Substantia nigra (tissue), 51 donors: ENCODE measurements at places on chromosomes 11 and 22.

DNA sequence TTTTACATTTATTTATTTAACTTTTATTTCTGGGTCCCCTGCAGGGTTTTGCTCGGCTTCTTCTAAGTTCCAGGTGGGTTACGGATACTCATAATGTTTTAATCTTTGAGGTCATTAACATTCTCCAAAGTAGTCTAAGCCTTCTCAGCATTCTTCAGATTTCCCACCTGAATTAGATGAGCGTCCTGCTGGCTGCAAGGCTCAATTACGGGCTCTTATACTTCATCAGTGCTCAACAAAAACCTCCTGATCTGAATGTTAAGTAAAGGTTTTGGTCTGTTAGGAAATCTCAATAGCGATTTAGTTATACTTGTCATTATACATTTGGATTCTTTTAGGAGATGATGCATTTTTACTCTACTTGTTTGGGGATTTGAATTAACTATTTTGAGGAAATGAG, 27.3 kb upstream of the NFRKB start:
- no peak for DNase-seq

GRCh38 chr22:47533961-47534803, 771.7 kb downstream of the TBC1D22A start:
- no peak for DNase-seq

DNA sequence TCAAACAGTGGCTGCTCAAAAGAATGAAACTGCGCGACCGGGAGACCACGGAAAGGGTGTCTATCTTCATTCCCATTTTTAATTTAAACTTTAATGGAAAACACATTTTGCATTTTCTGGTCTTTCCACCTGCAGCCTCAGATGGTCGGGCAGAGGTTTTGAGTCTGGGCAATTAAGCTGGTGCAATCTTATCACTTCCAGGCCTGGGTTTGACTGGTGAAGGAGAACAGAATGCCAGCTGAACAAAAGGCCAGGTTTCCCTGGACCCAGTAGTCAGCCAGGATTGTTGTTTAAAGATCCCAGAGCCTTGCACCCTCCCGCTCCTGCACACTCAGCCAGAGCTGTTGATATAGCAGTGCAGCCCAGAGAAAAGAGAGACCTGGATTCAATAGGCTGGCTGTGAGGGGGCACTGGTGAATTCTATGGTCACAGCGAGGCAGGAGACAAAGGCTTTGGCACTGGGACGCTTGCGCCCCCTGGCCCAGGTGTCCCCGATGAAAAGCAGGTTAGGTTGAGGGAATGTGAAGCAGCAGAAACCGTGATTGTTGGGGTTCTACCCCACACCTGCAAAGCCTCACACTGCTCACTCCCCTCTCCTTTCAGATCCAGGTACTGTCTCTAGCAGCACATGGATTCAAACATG, 83.6 kb downstream of the FLI1 start:
- no peak for DNase-seq

DNA sequence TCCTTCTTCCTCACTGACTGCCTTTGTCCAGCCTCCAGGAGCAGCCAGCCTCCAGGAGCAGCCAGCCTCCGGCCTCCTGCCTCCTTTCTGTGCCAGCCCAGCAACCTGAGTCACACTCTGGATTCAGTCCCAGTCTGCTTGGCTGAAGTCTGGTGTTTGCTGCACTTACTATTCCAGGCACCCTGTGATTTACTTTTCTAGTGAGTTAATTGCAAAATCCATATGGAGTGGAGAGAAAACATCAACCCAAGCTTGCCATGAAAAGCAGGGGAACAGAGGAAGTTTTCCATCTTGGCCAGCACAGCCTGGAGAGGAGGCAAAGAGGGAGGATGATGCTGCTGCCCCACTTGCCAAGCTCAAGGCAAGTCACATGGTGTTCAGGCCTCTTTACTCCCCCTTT, 400.5 kb downstream of the TENM4 start:
- no peak for DNase-seq

DNA sequence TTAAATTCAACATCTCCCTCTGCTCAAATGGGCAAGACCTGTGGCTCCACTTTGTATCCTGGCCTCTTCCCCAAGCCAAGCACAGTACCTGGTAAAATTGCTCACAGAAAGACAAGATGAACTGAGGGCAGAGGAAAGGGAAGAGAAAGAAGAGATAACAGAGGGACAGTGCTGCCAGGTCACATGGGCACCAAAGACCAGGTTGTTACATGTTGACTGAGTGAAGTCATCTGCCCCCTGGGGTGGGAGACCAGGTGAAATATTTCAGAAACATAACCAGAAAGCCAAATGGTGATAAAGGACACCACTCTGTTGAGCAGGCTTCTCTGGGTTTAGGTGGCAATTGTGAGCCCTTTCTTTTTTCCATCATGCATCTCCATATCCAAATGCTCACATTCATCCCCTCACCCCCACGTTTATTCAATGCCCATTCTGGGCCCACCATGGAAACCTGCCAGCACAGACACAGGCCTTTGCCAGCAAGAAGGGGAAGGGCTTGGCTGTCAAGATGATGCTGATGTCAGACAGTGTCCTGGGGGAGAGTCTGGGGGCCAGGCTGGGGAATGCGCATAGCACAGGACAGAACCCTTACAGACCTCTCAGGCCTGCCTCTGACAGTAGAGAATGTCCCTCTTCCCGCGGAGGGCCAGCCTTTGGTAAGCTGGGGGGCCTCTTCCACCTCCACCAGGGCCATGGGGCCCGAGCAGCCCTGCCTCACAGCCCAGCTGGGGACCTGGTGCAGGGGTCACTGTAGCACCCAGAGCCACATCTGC, 51.6 kb downstream of the DGCR2 start:
- no peak for DNase-seq

DNA sequence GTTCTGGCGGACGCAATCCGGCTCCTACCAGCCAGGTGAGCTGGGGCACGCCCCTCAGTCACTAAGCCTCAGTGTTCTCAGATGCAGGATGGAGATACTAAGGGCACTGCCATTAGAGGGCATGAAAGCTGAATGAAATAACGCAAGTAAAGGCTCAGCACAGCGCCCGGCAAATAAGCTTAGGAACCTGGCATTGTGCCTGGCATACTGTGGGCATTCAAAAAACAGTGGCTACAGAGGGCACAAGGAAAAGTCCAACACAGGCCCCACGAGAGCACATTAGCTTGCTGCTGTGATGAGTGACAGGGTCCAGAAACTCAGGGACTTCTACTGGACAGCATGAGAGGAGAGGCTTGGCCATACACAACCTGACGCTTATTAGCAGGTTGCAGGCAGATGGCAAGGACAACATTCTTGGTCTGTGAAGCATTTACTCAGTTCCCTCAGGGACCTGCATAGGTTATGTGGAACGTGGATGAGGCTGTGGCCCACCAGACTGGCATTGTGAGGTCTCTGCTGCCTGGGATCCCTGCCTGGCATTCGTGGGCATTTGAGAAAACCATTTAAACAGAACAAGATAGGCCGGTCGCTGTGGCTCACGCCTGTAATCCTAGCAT, 12.2 kb downstream of the TXN2 start:
- DNase-seq, result no peak

GRCh38 chr11:44176546-44177213, 81.2 kb downstream of the EXT2 start:
- no peak for DNase-seq

DNA sequence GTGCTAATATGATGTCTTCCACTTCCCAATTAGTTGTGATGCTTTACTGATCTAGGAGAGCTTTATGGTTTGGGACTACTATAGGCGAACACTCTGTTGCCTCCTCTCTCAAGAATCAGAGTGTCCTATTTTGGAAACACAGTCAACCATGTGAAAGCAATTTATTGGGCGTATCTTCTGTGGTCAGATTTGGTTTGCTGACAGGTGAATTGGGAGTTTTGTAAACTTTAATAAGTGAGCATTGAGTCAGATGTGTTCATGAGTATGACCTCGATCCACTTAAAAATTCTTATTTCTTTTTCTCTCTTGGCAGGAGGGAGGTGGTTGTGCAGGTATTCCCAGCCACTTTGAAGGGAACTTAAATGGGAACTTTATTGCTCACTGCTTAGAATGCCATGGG, 4.4 kb downstream of the CAT start:
- DNase-seq, result no peak

- no peak for DNase-seq
Observed at GRCh38 chr11:125293596-125293995, 129.0 kb downstream of the PKNOX2 start.

DNA sequence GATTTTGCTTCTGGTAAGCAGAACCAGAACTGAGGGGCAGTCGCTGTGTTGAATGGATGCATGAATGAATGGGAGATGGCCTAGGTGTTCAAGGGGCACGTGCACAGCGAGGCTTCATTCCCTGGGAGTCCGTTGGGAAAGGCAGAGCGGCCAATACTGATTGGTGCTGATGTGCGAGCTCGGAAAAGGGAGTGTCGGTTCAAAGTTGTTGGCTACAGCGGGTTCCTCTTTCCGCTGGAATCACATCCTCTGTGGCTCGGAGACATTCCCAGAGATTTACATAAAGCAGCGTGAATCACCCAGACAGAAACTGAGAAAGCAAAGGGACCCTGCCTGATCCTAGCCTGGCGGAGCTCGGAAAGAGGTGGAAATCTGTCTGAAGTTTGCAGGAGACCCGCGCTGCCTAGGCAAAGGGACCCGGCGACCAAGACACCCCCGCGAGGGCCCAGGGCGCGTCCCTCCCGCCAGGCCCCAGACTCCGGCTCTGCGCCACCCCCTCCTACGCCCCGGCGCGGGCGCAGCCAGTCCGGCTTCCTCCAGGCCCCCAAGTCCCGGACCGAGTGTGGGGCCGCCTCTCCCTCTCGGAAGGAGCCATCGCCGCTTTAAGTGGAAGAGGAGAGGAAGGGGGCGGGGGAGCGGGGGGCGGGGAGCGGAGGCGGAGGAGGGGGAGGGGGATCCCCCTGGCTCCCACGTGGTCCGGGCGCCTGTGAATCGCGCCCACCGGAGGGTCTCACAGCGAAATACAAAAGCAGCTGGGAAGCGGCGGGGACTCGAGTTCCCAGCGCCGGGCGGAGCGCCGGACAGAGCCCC, at the start of gene FJX1:
Gene FJX1, plus strand, starts transcription at position 774 of the 810 bp plus-strand sequence. CDS start 177 bp downstream, outside the sequence.
- peak; percentile 44 for DNase-seq

- DNase-seq, result peak; percentile 47
Observed at GRCh38 chr11:125494974-125495725, 915 bp downstream of the FEZ1 start.

- no peak for DNase-seq
Observed at GRCh38 chr22:41898645-41899044, 16.2 kb downstream of the SHISA8 start.

- no peak for DNase-seq
Observed at GRCh38 chr11:90753546-90753945, 530.7 kb upstream of the CHORDC1 start.

- DNase-seq, result no peak
Observed at GRCh38 chr11:106695506-106695905, 322.8 kb downstream of the GUCY1A2 start.

GRCh38 chr11:72308226-72309073, 64.5 kb upstream of the PHOX2A start:
- no peak for DNase-seq

GRCh38 chr11:134272381-134273316, 3.5 kb upstream of the GLB1L3 start:
- no peak for DNase-seq

GRCh38 chr11:79025622-79026021, 415.2 kb downstream of the TENM4 start:
- DNase-seq, result no peak

GRCh38 chr11:103317118-103317517, 207.9 kb downstream of the DYNC2H1 start:
- DNase-seq, result no peak

GRCh38 chr11:86704710-86705109, 32.3 kb upstream of the ME3 start:
- no peak for DNase-seq

DNA sequence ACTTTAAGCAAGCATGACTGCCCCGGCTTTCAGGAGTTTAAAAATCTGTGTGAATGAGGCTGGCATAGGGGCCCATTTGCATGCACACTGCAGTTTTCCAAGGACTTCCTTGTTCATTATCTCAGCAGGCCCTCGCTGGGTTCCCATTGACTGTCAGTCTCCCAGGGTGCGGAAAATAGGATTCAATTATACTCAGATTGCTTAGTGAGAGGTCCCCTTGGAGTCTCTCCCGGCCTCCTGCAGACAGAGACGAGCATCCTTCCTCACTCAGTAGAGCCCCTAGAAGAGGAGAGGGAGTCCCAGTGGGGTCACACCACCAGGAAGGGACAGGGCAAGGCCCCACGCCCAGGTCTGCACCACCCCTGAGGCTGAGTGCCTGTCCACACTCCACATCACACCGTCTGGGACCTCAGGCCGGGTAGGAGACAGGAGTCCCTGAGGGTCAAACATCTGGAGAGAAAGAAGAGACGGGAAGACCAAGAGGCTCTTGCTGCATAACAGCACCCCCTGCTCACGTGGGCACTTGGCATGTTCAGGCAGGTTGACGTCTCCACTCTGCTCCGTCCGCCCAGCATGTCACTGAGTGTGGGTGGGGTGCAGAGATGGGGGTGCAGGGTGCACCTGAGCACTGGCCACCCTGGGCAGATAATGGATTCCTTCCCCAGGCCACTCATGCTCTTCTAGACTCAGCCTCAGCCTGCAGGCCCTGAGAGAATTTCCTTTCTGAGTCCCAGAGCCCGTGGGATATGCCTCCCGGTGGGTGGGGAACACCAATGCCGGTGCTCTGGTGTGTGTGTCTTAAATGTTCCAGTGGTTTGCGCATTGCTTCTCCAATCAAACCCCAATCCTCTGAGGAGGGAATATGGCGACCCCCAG, 58.8 kb downstream of the MCM5 start:
- DNase-seq, result no peak

DNA sequence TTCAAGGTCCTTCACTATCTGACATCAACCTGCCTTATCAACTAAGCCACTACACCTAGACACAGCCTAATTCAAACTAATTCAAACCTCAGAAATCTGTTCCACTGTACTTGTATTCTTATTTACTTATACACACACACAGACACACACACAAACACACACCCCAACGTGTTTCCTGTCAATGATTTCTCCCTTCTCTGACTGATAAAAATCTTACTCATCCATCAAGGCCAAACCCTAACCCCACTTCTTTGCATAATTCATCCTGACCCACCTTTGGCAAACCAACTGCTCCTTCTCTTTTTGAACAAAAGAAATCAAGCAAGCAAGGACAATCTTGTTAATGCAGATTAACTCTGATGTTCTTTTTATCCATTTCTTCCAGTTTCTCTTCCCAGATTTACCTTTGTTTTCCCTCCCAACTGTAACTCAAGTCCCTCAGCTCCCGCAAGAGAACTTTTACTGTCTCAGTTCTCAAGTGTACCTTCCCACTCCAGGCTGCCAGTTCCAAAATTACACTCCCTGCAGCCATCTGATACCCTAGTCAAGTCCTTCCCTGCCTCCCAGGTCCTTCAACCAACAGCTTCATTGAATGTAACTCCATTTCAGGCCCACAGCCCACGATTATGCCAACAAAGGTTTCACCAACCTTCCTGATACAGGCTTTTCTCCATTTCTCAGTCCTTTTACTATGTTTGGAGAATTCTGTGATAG, 78.3 kb downstream of the PAK1 start:
- no peak for DNase-seq

GRCh38 chr11:7449841-7450214, 35.5 kb upstream of the OLFML1 start:
- DNase-seq, result no peak

- no peak for DNase-seq
Observed at GRCh38 chr11:30002157-30002785, 14.6 kb downstream of the KCNA4 start.

GRCh38 chr11:36817336-36817965, 219.4 kb upstream of the RAG2 start:
- no peak for DNase-seq
